BJ (cell line): ENCODE measurements at places on chromosomes 13 and 19.

- peak; percentile 68 for DNase-seq
Observed at GRCh38 chr19:47253467-47253881, 2.9 kb upstream of the CCDC9 start.

- peak; percentile 69 for DNase-seq
Observed at GRCh38 chr19:56367829-56368711, 25.3 kb downstream of the ZNF582 start.

DNA sequence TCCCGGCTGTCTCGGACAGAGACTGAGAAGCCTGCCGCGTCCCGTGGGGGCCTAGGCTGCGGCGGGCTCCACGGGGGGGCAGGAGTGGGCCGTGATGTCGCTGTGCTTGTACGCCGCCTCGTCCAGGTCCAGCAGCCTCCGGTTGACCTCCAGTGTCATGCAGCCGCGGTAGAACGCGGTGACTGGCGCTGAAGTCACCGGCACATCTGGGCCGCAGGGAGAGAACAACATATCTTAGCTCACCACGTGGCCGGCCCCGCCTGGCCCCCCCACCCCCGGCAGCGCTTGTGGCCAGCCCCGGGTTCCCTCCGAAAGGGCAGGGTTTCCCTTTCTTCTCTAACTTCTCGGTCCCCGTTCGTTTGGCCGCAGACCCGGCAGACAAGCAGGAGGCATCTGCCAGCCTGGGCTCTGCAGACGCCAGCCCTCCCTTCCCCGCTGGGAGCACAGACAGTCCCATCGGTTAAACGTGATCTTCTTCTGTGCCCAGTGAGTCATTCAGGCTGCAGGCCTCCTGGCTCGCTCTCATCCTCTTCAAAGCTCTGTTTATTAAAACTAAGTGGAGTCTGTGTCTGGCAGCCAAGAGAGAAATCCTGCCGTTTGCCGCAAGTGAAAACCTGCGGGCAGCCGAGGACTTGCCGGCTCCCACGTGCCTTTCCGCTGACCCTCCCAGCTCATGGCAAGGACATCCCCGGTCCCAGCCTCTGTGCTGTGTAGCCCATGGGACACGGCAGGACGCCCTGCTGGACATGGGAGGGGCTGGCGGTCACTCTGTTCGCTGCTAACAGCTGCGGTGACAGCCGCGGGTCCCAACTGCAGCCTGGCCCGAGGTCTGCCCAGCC, 42.8 kb downstream of the GAS6 start:
- peak; percentile 97 for DNase-seq

DNA sequence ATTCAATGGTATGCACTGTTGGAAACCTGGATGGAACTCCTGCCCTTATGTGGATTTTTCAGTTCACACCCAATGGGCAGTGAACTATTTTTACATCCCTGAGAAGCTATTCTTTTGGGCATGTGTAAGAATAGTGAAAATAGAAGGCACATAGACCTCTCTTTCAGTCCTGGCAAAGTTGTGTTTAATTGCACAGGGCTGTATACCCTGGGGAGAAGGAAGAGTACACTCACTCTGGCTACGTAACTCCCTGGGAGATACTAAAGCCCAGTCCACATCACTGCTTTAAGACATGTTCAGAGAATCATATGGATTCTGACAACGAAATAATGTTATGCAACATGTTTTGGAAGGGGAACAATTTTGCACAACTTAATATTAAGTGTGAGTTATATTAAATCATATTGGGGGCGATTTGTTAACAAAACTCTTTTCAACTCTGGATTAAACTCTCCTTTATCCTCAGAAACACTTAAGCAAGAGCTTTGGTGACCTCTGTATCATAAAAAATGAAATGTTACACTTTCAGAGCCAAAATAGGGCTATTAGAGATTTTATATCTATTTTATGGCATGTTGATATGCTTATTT, 166.1 kb downstream of the DCT start:
- no peak for DNase-seq

- peak; percentile 59 for DNase-seq
Observed at GRCh38 chr13:21683034-21683733, 12.3 kb downstream of the FGF9 start.

DNA sequence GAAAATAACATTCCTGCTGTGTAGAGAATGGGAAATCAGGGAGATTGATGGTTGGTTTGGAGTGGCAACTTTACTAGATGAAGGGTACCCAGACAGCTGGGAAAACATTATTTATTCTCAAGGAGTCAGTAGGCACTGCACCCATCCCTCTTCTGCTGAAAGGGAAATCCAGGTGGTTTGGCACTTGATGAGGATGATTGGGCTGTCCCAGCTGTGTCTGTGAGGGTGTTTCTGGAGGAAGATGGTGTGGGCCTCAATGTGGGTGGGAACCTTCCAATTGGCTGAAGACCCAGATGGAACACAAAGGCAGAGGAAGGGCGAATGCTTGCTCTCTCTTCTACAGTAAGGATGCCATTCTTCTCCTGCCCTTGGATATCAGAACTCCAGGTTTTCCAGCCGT, 10.4 kb upstream of the SACS start:
- DNase-seq = no peak

DNA sequence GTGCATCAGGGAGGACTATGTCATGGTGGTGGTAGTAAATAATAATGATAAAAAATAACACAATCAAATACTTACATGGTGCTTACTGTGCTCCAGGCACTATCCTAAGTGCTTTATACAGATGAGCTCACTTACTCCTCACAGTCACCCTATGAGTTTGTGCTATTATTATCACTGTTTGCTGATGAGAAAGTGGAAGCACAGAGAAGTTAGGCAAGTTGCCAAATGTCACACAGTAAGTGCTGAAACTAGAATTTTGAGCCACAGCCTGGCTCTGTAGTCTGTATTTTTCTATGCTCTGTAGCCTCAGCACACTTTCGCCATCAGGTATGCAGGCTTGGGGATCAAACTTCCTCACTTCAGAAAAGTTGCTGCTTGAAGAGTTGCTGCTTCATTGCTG, 46.6 kb downstream of the HTR2A start:
- DNase-seq = no peak

DNA sequence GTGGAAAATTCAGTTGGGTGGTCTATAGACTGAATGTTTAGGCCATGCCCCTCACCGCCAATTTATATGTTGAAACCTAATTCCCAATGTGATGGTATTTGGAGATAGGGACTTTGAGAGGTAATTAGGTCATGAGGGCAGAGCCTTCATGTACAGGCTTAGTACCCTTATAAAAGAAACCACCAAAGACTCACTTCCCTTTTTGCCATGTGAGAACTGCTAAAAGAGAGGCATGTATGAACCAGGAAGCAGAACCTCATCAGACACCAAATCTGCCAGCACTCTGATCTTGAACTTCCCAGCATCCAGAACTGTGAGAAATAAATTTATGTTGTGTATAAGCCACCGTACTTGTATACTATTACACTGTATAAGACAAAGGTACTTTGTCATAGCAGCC, 40.6 kb downstream of the UQCRFS1 start:
- DNase-seq = no peak

DNA sequence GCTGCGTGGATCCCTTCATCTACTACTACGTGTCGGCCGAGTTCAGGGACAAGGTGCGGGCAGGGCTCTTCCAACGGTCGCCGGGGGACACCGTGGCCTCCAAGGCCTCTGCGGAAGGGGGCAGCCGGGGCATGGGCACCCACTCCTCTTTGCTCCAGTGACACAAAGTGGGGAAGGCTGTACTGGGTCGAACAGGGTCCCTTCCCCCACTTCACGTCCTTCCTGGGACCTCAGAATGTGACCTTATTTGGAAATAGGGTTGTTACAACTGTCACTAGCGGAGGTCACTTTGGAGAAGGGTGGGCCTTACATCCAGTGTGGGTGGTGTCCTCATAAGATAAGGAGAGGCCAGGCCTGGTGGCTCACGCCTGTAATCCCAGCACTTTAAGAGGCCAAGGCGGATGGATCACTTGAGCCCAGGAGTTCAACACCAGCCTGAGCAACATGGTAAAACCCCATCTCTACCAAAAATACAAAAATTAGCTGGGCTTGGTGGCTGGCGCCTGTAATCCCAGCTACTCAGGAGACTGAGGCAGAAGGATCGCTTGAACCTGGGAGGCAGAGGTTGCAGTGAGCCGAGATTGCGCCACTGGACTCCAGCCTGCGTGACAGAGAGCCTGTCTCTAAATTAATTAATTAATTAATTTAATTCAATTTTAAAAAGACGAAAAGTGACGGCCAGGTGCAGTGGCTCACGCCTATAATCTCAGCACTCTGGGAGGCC, 1.8 kb downstream of the F2RL3 start:
- DNase-seq = no peak

DNA sequence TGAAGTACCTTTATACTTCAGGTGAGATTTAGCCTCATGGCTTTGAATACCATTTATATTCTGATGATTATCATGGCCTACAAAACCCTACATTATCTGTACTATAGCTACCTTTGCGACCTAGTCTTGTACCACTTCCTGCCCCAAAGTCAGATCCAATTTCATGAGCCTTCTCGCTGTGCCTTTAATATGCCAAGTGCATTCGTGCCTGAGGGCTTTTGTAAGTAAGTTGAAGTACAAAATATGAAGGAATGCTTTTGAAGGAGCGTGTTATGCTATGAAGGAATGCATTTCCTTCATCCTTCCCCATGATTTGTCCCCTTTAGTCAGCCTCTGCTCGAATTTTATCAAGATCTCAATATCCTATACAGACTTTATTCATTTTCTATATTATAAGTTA, 9.2 kb upstream of the RASL11A start:
- DNase-seq = no peak

DNA sequence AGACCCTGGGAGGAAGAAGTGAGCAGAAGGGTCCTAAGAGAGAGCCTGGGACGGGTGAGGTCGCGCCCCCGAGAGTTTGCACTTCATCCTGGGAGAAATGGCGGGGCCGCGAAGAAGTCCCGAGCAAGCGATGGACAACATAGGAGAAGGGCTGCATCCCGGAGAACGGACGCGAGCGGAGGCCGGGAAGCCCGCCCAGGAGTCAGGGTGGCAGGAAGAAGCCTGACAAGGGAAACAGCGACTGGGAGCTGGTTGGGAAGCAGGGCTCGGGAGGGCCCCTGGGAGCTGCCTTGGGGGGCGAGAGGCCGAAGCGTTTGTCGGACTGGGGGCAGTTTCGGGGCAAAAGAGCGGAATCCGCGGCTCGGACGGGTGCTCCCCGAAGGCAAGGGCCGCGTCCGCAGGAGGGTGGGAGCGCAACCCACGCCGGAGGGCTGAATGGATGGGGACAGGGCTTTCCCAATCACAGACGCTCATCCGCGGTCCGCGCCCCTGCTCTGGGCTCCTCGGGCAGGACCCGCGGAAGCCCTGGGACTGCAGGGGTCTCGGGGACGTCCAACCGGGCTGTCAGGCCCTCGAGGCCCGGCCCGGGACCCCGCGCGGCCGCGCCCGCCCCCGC, 469 bp downstream of the ABHD17A start:
- DNase-seq = no peak

DNA sequence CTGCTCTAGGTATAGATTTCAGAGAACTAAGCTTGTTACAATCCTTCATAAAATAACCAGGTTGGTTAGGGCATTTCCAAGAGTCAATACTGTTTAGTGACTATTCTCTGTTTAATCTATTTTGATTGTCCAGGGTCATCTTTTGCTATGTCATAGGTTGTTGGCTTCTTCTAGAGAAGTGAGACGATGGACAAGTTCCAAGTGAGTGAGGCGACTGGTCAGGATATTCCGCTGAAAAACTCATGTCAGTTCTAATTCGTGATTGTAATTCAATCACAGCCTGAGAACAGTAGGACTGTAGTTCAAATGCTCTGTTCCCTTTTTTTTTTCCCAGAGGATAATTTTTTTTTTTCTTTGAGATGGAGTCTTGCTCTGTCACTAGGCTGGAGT, 15.8 kb upstream of the ALOX5AP start:
- no peak for DNase-seq

- DNase-seq = no peak
Observed at GRCh38 chr19:41431426-41432386, 4.5 kb upstream of the B3GNT8 start.

DNA sequence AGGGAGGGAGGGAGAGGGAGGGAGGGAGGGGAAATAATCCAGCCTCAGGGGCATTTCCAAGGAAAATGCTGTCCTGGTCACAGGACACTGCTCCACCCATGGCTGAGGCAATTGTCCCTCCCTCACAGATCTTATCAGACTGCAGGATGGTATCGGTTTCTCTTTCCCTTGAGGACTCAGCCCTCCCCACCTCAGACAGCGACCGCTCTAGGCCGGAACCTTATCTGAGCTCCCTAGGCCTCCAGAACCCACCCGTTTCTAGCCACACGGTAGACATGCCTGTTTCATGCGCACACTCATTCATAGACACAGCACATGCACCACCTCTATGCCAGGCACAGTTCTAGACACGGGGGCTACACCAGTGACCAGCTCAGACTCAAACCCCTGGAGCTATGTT, 10.0 kb upstream of the IZUMO2 start:
- DNase-seq = no peak

GRCh38 chr13:113661509-113661908, 3.5 kb upstream of the ATP4B start:
- DNase-seq = no peak

DNA sequence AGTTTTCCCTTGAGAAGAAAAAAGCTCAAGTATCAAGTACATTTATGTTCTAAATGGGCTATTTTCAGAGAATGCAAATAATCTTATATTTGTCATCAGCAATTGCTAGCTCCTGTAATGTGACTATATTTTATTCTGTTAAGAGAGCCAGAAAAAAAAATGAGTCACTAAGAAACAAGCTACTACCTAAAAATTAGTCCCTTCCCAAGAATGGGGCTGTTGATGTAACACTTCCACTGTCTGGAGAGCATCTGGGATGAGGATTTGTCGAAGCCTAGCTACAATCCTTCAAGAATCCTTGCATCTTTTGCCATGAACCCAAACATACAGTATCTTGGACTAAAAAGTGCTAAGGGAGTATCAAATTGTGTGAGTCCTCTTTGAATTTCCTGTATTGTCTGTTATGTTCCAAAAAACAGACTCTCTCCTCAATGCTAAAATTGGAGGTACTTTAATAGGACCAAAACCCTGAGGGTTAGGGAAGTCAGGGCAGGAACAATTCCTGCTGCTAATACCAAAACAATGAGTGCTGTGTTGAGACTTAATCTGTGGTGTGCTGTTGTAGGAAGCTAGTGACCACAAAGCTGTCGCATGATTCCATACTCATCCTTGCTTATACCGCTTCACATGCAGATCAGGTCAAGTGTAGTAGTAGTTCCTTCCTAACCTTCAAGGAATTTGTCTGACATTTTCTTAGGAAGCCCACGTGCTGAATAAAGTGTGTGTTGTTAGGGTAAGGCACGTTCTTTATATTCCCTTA, 4.9 kb upstream of the ZC3H13 start:
- no peak for DNase-seq

GRCh38 chr13:113842336-113843062, 21.4 kb downstream of the GAS6 start:
- no peak for DNase-seq

DNA sequence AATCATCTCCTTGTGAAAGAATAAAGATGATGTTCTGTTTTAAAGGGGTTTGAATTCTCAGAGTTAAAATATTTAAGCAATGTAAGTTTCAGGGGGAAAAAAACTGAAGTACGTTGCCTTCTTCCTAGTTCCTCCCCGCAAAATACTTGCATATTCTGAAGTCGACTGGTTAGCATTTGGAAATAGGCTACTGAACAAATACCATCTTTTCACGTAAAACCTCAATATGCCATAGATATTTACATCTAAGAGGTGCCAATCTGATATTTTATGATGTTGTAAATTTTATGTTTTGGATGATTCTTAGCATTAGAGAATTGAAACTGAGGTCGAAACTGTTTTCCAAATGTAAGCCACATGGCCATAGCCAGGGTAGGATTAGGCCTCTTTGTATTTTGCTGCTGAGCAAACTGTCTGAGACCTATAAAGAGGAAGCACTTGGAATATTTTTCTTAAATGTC, 138.3 kb downstream of the FLT1 start:
- DNase-seq = peak; percentile 52

- DNase-seq = no peak
Observed at GRCh38 chr13:50735071-50735470, 108.4 kb downstream of the DLEU7 start.

- no peak for DNase-seq
Observed at GRCh38 chr19:5253406-5254110, 87.1 kb downstream of the PTPRS start.
